ENCODE measurements at places on chromosomes 1 and 21. TPM values are rescaled to one million over a fixed set of nuclear protein-coding genes. Genes with fewer than 3 reads are reported as not detected.

Gene PTGER3
- total RNA-seq: not detected

Gene ORC1
- 20.5 TPM for total RNA-seq

Gene AIRE
- not detected for total RNA-seq

Gene RABGGTB
- total RNA-seq: 64.8 TPM

Gene TSSK3
- 0.15 TPM for total RNA-seq

Gene CELA2A
- total RNA-seq: not detected

Gene KCNA3
- not detected for total RNA-seq

Gene TCHH
- total RNA-seq: 0.30 TPM

Gene OR14A2
- not detected for total RNA-seq

Gene SMPDL3B
- 1.3 TPM for total RNA-seq

Gene AXDND1
- total RNA-seq: 0.48 TPM

Gene GABRD
- total RNA-seq: 0.46 TPM

Gene IFT25
- 30.1 TPM for total RNA-seq

Gene TSPAN1
- total RNA-seq: 3.5 TPM

Gene PLK3
- 12.9 TPM for total RNA-seq

Measured in A549 treated with Hydrocortisone at 1 μM for 4 hours (cell line).